SW 1271 (cell line): ENCODE measurements at places on chromosomes 2 and 18.

DNA sequence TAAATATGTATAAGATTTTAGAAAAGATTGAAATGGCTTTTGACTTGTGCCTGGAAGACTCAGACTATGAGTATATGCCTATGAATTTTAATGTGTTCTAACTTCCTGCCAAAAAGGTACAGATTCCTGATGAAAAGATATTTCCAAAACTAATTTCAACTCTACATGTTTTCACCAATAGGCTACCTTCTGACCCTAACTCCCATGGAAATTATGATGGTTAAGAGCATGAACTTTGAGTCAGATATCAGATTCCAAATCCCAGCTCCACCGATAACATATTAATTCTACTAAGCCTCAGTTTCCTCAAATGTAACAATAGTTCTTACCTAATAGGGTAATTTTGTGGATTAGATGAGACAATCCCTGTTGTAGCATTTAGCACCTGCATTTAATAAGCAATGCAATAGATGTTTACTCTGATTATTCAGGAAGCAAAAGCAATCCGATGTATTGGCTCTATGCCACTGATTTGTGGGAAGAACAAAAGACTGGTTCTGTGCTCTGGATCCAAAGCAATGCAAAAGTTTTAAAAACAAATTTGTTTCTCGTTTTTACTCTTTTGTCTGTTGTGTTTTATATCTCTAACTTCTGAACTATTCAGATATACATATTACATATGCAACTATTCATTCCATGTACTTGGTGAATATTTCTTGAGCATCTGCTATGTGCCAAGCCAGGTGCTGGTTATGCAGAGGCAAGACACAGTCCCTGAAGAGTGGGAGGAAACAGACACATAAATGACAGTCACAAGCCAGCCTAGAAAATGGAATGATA is 115.4 kb downstream of the GATA6 start:
- DNase-seq, result no peak

DNA sequence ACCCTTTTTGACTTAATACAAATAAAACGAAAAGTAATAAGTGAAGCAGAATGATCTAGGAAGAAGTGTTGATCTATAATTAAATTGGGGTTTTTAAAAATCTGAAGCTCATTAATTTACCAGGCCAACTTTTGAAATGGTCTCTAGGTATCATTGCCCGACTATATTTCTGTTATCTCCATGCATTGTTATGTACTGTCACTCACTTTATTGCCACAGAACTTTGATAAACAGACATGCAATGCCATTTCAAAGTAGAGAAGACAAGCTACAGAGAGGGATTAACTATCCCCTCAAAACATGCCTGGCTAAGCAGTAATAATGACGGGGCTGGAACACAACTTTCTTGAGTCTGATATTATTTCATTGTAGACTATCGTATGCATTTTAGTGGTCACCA is 147.6 kb upstream of the ITGA4 start:
- DNase-seq, result no peak

DNA sequence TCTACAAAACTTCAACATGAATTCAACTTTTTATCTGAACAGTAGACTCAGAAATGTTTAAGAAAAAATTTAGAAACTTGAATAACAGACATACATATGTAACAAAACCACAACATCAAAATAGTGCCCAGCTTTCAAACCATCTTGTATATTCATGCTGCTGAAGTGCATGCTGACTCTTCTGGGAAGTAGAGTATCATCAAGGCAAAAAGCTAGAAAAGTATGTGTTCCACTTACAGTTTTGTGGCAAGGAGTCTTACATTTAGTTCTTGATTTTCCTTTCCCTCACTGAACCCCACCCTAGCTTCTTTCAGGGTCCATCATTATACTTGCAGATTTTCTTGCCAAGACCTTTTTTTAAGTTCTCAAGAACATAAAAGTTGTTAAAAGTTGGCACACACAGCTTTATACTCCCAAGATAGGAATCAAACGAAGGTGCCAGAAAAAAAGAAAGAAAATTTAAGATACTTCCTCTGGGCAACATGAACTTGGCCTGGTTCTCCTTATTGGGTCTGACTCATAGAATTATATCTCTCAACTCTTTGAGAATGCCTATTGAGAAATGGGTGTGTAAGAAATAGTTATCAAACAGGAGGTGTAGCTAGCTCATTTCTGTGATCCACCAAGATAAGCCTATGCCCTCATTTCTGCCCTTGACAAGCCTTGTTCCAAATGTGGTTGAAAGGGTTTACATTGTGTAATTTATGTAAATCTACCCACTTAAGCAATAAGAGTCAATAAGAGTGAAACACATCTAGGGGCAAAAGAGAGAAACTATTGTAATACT is 667.6 kb upstream of the ACVR2A start:
- no peak for DNase-seq

GRCh38 chr18:56127322-56128099 is 510.9 kb downstream of the TXNL1 start:
- DNase-seq, result no peak

- DNase-seq, result no peak
These were observed 46.5 kb downstream of the KCNIP3 start for GRCh38 chr2:95343429-95344214.
